GM19239 (cell line): ENCODE measurements at places on chromosomes 2 and 18.

- DNase-seq = no peak
Measured at GRCh38 chr2:26284132-26284531, 39.4 kb downstream of the HADHB start.

- no peak for DNase-seq
Measured at GRCh38 chr18:32343634-32344033, 127.0 kb downstream of the GAREM1 start.

GRCh38 chr2:160454070-160454797, 39.4 kb downstream of the RBMS1 start:
- DNase-seq = no peak

DNA sequence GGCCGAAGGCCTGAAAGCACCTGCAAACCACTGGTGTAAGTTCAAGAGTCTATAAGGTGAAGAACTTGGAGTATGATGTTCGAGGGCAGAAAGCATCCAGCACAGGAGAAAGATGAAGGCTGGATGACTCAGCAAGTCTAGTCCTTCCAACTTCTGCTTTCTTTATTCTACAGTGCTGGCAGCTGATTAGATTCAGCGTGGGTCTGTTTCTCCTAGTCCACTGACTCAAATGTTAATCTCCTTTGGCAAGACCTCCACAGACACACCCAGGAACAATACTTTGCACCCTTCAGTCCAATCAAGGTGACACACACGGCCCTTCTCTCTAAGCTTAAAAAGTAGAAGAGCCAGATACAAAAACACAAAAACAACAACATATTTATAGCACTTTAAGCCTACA, 43.4 kb downstream of the NMS start:
- DNase-seq = no peak

DNA sequence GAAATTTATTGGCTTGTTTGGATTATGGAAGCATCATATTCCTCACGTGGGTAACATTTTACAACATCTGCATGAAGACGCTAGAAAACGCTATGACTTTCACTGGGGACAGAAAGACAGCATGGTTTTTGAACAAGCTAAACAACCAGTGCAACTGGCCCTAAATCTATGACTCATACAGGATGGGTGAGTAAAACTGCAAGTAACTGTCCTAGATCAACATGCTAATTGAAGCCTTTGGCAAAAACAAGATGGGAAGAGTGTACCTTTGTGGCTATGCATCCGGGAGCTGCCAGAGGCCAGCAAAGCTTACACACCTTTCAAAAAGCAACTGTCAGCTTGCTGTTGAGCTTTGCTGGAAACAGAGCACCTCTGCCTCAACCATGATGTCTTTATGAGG, 1096.0 kb upstream of the DDX18 start:
- no peak for DNase-seq

DNA sequence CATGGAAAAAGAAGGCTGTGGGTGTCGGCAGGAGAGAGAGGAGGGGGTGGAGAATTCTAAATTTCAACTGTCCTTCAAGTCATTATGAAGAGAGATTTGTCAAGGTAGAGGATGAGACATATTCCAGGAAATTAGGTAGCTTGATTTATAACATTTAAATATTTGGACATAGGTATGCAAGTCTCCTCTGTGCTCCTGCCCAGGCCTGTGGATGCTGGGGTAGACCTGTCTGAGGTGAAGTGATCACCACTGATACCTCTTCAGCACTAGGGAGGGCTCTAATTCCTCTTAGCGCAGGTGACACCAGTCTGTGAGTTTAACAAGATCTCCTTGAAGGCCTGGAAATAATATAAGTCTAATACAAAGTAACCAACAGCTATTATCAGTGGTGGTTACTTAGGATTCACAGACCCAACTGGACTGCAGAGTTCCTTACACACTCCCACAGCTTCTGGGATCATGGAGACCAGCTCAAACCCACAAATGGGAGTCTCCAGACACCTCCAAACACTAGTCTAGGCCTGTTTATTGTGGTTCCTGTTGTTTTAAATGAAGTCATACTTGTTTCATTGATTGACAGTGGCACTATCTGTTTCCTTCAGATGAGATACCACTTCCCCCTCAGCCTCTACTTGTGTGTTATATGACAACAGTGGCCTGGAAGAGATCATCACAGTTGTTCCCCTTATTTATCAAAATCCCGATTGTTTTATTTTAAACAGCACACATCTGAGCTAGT, 104.1 kb upstream of the ITPRID2 start:
- no peak for DNase-seq

DNA sequence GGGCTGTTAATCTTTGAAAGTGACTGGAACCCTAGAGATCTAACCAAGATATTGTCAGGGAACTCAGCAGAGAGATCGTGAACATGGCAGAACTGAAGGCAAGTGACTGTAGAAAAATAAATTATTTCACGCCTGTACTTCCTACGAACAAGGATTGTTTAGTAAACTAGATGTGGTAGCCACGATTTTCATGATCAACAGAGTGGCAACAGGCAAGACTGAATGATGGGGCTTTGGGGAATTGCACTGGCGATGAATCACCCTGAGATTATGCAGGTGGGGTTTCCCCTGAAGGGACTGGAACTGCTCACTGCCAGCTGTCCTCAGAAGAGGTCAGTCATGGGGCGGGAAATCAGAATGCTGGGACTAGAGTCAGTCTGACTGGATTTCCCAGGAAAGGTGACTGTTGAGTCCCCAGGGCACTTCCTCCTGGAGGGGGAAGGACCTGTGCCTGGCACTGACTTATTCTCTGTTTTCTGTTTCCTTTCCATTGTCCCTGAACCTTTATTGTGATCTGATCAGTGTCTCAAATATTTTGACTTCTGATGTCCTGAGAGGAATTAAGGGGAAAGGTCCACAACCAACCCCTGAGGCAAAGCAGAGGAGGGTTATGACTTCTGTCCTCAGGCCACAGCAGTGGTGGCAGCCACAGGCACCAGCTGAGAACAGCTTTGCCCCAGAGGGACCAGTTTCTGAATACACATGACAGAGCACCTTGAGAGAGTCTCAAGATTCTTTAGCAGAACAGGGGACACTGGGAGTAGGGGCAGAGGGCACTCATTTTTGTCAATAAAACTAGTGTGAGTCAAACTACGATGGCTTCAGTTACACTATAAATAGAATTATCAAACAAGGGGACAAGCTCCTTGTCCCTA, 70.0 kb downstream of the NAB1 start:
- no peak for DNase-seq

- no peak for DNase-seq
Measured at GRCh38 chr2:65577654-65578053, 145.3 kb upstream of the SPRED2 start.

DNA sequence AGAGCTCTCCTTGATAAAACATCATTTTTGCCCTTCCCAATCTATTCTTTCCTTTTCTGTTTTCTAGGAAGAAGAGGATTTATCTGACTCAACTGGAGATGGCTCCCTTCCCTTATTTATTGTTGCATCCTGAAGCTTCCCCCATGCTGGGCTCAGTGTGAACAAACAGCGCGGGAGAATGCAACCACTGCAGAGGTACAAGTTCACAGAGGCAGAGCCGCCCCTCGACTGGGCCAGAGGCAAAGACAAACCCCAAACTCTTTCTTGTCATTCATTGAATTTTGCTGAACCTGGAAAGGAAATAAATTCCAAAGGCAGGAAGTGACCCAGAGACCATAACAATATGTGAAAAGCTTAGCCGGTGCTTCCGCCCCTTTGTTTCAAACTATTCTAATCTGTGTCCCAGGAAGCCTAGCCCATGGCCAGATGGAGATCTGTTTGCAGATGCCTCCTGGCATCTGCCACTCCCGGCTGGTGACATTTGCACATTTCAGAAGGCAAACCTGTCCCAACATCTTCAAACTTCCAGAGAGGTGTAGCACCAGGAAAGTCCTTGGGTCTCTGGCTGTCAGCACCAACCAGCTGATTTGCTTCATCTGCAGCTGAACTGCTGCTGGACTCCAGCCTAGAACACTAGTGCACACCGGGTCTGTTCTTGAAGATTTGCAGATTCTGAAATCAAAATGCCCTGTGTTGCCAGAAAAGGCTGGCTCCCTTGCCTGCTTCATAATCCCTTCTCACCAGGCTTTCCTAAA, 79.4 kb upstream of the MAP4K3 start:
- no peak for DNase-seq

DNA sequence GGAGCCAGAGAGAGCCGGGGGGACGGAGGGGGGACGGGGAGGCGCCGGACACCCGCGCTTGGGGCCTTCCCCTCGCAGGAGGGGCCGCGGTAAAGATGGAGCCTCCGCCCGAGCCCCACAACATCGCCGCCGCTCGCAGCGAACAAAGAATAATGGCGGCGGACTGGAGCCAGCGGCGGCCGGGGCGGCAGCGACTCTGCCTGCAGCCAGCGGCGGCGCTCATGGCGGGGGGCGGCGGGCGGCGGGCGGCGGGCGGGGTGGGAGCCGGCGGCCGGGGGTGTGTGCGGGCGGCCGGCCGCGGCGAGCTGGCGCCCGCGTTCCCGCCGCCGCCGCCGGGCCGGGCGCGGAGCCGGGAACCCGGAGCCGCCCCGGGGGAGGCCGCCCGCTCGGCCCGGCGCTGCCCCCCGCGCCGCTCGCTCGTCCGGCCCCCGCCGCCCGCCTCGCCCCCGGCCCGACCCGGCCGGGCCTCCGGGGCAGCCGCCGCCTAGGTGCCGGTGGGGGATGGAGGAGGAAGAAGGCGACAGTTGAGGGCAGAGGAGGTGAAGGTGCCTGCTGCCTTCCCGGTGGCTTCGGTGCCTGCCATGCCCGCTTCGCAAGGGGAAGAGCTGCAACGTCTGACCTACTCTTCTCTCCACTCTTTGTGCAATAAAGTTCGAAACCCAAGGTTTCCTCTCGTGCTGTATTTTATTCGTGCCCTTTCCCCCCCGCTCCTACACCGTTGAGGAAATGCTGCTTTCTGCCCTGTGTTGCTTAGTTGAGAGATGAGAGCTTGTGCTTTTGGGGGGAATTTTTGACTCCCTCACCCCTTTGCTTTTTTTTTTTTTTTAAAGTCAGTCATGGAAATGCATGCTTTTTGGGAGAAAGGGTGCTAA, 634 bp downstream of the CREB1 start:
- DNase-seq = peak; percentile 23

DNA sequence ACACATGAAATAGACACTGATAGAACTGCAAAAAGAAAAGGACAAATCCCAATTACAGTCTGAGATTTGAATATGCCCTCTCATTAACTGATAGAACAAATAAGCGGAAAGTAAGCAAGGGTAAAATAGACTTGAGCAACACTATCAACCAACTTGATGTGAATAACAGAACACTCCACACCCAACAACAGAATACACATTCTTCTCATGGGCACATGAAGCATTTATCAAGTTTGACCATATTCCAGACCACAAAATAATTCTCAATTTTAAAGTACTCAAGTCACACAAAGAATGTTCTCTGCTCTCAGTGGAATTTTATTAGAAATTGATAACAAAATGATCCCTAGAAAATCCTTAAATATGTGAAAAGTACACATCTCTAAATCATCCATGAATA, 19.0 kb downstream of the ETAA1 start:
- DNase-seq = no peak

DNA sequence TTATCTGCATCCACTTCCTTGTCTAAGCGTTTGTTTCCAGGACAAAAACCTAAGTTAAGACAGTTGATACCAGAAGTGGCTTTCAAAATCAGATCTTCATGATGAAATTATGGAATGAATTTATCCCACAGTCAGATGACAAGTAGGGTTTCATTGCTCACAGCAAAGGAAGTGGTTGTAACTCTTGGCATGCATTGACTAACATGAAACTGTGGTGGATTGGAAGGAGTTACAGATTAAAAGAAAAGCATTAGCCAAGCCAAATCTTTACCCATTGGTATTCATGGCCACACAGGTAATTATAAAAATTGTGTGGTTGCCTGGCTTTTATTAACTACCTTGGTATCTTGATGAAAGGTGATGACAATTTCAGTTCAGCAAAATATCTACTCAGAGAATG, 438.0 kb upstream of the NXPH2 start:
- DNase-seq = no peak

- no peak for DNase-seq
Measured at GRCh38 chr2:98281607-98282006, 64.6 kb upstream of the CNGA3 start.

DNA sequence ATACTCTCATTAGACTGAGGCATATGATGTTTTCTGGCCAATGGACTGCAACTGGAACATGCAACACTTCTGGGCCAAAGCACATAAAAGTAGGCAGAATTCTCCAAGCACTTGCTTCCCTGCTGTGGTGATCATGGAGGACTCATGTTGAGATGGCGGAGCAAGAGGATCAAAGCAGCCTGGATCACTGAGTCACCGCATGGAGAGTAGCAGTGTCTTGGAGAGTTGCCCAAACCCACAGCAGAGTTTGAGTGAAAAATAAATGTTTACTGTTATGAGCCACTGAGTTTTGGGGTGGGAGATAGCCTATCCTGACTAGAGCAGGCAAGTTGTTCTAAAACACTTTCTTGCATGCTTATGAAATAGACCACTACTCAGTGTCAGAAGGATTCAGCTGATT, 359.5 kb downstream of the ZNF521 start:
- DNase-seq = no peak

GRCh38 chr2:223494942-223495341, 107.2 kb downstream of the SCG2 start:
- DNase-seq = no peak

- DNase-seq = no peak
Measured at GRCh38 chr2:1478311-1479305, 65.3 kb downstream of the TPO start.

DNA sequence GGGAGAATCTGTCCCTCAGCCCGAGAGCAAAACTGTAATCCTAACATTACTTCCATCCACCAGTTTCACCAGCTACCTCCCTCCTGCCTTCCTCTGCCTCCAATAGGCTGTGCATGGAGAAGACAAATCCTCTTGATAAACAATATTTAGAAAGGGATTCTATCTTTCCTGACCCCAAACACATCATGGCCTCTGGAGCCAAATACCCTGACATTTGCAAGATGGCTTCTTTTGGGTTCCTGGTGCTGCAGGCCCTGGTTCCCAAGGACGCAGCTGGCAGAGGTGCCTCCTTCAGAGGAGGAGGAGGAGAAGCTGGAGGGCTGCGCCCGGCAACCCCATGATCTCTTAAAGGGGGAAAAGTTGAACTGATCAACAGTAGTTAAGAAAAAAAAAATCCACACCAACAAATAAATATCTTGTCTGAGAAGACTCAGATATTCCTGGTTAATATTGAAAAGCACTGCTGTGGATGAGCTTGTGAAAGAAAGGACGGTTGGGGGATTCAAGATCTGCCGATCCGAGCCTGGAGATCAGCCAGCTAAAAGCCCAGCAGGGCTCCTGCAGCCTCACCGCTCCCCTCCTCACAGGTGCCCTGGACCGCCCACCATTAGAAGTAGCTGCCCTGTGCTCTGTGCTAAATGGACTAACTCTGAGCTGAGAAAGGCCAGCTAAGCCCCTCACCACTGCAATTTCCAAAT, 116.8 kb downstream of the MSH2 start:
- DNase-seq = no peak

- DNase-seq = no peak
Measured at GRCh38 chr18:25248755-25249154, 103.2 kb downstream of the ZNF521 start.

DNA sequence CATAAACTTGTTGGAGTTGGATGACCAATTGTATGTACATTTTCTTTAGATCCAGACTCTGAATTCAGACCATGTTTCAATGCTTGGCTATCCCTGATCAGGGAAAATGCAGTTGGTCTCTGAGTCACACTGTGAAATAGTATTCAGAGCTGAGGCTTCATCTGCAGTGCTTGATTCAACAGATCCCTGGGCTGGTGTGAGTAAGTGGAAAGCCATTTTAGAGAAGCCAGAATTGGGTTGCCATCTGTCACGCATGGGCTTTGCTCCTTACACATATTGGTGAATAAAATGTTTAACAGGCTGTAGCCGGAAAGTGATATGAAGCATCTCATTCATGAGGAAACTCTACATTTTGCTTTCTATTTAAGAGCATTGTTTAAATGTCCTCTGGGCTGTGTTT, 50.0 kb upstream of the ACYP2 start:
- DNase-seq = no peak
